Stimulated activated CD4-positive, alpha-beta T cell treated with anti-CD3 and anti-CD28 coated beads, TNF-alpha, amount 100 ng/mL, for 48 hours (primary cell): ENCODE measurements at places on chromosomes 5 and 9.

DNA sequence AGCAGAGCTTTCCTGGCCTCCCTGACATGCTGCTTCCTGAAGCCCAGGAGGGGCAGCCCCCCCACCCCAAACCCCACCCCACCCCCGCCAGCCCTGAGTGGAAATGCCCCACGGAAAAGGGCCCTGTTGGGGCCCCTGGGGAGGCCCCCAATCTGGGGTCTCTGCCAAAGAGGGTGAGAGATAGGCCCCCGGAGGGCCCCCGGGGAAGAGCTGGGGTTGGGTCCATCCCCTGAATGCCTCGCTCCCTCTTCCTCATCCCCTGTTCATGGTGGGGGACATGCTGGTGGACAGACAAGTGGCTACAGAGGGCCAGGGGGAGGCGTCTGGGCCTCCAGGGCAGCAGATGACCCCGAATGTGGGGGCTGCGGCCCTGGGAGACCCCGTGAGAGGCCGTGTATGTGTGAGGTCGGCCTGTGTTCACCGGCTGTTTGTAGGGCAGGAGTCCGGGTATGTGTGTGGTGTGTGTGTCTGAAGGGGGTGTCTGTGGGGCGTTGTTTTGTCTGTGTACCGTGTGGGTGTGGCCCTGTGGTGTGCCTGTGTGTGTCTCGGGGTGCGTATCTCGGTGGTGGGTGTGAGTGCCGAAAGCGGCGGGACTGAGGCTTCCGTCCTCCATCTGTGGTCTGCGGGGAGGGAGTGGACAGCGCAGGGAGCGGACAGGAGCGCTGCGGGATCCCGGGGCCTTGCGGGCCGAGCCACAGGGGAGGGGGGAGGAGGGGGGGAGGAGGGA, 11.3 kb downstream of the C9orf50 start:
- DNase-seq: no peak

DNA sequence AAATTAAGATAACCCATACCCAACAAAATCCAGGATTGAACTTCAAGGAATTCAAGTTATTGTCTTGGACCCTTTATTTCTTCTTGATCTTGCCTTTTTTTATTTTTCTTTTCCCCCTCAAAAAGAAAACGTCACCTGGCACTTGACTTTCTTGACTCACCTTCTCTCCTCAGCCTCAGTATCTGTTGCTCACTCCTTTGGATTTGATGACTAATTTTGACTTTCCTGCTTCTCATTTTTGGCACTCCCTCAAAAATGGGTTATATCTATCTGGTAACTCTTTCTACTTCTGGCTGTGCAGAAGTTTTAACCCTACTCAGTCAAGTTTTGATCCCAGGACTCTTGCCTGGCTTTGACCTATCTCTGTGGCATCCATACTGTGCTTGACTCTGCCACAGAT, 66.6 kb upstream of the SPATA31D4 start:
- DNase-seq: no peak

GRCh38 chr5:88792144-88792840, 90.7 kb downstream of the MEF2C start:
- no peak for DNase-seq

DNA sequence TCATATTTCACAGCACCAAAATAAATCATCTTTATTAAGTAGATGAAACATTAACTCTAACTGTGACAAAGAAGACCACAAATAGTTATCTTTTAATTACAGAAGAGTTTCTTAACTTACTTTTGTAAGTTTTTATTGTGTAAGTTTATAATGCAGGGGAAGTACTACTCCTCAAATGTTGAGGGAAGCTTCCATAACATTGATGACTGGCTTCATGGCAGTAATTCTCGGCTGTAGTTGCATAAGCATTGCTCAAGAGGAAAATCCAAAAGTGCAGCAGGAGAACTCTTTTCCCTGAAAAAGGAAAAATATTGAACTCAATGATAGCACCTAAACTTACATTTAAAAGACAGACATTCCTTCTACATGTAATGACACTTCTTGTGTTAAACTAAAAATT, 4.6 kb downstream of the TSLP start:
- no peak for DNase-seq

DNA sequence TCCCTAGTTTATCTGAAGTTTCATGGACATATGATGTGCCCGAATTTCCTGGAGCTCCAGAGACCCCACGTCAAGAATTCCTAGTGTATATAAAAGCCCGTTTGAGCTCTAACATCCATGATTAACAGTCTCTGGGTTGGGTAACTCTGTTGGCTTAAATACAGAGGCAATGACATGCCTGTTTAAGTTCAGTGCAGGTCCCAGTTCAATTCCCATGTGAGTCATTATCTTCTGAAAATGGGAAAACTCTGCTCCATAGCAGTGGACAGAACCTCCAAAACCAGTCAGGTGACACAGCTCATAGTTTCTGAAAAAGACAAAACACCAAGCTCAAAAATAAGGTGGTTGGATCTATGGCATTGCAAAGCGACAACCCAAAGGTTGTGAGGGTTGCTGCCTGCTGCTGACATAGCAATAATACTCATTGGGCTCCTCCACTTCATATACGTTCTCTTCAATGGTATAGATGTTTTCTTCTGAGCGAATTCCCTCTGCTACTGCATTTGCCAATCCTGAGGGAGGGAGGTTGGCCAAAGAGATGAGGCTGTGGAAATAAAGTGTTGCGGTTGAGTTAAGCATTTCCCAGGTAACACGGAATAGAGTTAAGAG, 22.0 kb downstream of the HAVCR2 start:
- DNase-seq: no peak

DNA sequence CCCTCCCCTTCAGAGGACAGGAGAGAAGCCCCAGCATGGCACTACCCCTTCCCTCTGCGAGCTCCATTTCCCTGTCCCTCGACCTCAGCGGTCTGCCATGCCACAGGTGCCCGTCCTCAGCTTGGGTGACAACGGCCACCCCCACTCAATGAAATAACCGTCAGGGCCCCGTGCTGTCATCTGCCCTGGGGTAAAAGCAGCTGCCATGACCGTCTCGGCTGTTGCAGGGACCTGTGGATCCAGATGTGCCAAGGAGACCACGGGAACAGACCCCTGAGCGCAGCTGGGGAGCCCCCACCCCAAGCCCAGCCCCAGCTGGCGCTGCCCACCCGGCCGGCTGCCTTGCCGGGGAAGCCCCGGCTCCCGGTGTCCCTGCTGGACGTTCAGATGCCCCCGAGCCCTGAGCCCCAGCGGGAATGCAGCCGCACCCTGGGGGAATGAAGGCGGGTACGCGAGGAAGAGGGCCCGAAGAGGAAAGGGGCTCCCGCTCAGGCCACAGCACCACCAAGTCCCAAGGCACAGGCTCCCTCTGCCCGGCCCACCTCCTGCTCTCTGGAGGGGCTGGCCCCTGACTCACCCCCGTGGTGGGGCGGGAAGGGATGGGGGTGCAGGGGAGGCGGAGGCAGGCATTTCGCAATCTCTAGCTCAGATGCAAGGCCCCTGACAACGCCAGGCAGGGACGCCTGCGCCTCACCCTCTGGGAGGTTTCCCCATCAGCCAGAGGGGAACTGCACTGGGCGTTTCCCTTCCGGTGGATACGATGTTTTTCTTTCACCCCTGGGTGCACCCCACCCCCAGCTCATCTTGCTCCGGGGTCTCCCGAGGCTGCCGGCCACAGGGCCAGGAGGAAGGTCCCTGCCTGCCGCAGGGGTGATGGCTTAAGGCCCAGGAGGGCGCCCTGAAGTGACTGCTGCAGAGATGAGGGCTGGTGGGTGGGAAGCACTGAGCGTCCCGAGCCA, 49.2 kb downstream of the NACC2 start:
- no peak for DNase-seq

GRCh38 chr9:93136011-93136440, 2.0 kb upstream of the NINJ1 start:
- DNase-seq: no peak

DNA sequence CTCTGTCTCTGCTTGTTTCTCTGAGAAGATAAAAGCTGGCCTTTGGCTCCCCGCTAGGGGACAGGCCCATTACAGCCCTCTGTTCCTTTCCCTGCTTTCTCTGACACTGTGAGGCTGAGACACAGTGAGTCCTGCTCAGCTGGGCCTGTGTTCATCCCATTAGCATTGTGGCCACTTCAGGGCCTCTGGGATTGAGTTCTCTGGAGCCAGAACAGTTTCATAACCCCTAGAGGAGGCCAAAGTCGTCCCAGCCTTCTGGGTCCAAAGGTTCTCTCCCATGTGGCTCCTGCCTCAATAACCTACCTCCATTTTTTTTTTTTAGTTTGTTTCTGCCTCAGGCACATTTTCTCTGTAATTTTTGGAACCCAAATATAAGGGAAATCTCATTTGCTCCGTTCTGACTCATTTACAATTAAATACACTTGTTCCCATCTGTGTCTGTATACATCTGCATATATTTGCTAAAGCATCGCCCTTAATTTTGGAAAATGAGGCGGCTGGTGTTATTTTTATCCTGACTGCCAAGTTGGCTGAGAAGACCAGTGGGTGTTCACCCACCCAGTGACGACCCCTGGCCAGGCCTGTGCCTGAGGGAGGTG, 27.3 kb upstream of the CTNNA1 start:
- no peak for DNase-seq

- DNase-seq: no peak
Measured at GRCh38 chr5:32627219-32627870, 42.0 kb downstream of the SUB1 start.

GRCh38 chr9:121242219-121242958, 25.6 kb upstream of the GSN start:
- no peak for DNase-seq

DNA sequence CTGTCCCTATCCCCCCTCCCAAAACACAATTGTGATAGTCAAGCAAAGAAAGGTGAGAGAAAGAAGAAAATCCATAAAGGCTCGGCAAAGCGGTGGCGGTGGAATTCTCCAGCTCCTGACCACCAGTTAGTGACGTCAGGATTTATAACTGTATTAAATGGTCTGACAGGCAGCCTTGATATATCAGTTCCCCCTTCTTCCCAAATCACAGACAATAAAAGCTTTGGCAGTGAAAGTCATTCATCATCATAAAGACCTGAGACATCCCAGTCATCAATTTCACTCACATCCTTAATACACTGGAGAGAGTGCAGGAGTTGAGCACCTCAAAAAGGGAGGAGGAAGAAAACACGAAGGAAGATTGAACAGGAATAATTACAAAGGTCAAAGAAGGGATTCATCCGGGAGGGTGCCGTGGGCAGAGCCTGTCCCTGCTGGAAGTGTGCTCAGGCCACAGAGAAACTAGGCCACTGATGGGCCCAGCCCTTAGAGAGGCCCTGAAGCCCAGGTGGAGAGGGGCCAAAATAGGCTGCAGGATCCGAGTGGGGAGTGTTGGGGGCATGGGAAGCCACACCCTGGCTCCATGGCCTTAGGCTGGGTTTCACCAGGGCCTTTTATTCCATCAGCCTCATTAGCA, 131.9 kb downstream of the PAX5 start:
- DNase-seq: no peak

- DNase-seq: no peak
Measured at GRCh38 chr5:14896131-14896530, 24.6 kb upstream of the ANKH start.

- no peak for DNase-seq
Measured at GRCh38 chr5:168916266-168916665, 337.1 kb upstream of the PANK3 start.

DNA sequence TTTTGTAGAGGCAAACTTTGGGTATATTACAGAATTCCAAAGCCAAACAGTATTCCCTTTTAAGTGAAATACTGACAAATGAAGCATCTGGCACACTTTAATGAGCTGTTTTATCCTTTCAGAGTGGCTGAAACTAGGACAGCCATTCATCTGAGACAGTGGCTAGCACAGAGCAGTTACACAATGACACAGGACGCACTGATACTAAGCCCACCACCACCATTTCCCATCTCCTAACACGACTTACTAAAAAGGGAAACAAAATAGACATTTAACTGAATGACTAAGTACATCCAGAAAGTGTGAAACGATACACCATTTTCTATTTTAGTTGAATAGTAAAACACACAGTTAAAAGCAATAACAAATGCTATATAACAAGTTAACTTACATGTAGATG, 120.4 kb upstream of the RETREG1 start:
- no peak for DNase-seq

- DNase-seq: no peak
Measured at GRCh38 chr5:86452251-86452650, 165.5 kb upstream of the COX7C start.
